Ascending aorta (tissue), 2 donors: ENCODE measurements at places on chromosomes 2 and 18. TPM values are rescaled to one million over a fixed set of nuclear protein-coding genes. Genes with fewer than 3 reads are reported as not detected.

GRCh38 chr2:129190494-129190893, 789.0 kb upstream of the RAB6C start:
- H3K27ac ChIP-seq = no peak overlapping the region
- no peak overlapping the region for H3K4me3 ChIP-seq
- H3K4me1 ChIP-seq = no peaks in the 10 kb centered on the region
- no peak for DNase-seq
- H3K36me3 ChIP-seq = no peaks in the 10 kb centered on the region

DNA sequence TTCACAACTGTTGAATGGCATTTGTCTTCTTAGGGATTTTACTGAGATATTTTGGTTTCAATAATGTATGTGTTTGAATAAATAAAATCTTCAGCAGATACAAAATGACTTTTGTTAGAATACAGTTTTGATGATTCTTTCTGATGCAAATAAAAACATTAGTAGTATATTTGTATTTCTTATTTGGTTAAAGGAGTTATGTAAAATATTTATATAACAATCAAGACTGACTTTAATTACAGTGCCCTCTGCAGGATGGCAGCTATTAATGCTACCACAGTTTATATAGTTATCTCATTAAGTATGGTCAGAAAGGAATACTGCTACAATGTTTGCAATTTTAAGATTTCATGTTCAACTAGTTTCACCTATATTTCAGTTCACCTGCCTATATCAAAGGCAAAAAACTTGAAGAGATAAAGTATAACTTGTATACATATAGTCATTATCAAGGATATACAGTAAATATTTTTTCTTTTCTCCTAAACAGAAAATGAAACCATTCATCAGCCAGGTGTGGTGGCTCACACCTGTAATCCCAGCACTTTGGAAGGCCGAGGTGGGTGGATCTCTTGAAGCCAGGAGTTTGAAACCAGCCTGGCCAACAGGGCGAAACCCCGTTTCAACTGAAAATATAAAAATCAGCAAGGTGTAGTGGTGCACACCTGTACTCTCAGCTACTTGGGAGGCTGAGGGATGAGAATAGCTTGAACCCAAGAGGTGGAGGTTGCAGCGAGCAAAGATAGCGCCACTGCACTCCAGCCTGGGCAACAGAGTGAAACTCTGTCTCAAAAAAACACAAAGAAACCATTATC, 19.8 kb downstream of the ARL5A start:
- no peak overlapping the region for H3K27ac ChIP-seq
- DNase-seq = no peak
- no peaks in the 10 kb centered on the region for H3K27me3 ChIP-seq
- peaks cover 26% of the 10 kb centered on the region for H3K36me3 ChIP-seq

DNA sequence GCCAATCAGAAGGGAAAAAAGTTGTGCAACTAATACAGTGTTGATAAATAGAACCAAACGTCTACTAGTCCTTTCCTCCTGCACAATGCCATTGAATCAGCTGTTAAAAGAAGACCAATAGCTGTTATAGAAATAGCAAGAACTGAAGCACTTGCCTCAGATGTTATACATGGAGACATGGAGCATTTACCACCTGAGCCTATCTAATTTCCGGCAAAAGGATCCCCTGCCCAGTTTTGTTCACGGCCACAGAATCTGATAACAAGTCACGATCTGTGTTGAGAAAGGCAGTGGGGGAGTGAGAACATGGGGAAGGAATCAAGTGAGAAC, 285.4 kb downstream of the ZEB2 start:
- DNase-seq = no peak
- no peak overlapping the region for H3K4me3 ChIP-seq
- H3K4me1 ChIP-seq = peaks cover 4% of the 10 kb centered on the region
- H3K36me3 ChIP-seq = no peaks in the 10 kb centered on the region
- no peak overlapping the region for H3K27ac ChIP-seq

DNA sequence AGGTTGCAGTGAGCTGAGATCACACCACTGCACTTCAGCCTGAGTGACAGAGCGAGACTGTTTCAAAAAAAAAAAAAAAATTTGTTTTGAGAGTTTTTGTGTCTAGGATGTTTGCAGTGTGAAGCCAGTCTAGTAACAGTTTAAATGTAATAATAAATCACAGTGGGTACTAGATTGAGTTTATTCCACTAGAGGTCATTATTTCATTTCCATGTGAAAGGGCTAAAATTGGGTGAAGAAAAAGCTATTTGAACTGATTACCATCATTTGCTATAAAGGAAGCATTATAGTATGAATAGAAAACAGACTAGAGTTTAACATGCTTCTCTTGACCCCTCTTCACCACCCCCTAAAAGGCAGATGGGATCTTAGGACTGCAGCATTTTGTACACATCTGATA, 20.3 kb downstream of the SNRPD1 start:
- DNase-seq = no peak
- H3K36me3 ChIP-seq = peaks cover 34% of the 10 kb centered on the region
- H3K27ac ChIP-seq = no peak overlapping the region
- no peaks in the 10 kb centered on the region for H3K4me1 ChIP-seq

DNA sequence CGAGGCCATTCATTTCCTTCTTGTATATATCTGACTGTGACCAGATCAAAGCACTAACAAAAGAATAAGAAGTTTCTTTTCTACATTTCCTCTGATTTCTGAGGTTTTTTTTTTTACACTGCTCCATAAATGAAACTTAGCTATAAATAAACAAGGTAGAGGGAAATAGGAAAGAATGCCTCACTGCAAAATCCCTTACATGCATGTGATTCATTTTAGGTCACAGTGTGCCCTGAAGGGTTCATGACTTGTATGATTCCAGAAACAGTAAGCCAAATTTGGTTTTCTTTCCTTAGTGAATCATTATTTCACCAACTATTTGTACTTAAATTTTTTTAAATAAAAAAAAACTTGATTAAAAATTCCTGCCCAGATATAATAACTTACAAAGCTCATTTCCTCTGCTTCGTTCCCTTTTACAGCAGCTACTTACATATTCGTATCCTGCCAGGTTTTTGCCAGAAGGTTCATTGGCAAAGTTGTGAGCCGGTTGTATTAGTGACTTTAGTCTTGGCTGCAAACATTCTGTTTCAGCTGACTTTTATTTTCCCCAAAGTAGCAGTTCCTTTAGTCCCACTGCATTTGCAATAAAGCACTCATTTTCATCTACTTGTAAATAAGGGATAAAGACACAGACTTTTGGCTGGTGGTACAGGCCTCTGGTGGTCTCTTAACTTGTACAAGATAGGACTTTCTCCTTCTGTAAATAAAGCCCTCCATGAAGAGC, 58.6 kb downstream of the LRP2 start:
- no peaks in the 10 kb centered on the region for H3K36me3 ChIP-seq
- H3K27ac ChIP-seq = no peak overlapping the region
- H3K27me3 ChIP-seq = no peaks in the 10 kb centered on the region
- no peaks in the 10 kb centered on the region for H3K4me1 ChIP-seq

DNA sequence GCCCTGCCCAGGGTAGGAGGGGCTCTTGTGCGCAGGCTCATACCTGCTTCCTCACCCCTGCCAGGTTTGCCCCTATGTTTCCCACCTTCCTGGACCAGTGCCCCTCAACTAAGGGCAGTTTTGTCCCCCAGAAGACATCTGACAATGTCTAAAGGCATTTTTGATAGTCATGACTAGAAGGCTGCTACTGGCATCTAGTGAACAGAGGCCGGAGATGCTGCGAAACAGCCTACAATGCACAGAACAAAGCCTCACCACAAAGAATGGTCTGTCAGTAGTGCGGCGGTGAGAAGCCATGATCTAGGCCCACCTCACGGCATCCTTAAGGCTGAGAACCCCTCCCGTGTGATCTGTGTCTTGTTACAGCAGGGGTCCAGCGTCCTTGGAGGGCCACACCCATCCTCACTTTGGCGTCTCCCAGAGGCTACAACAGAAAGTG, 96.0 kb downstream of the TMEM17 start:
- H3K36me3 ChIP-seq = no peaks in the 10 kb centered on the region
- H3K27me3 ChIP-seq = no peaks in the 10 kb centered on the region
- DNase-seq = no peak
- peaks cover 19% of the 10 kb centered on the region for H3K4me1 ChIP-seq
- no peak overlapping the region for H3K4me3 ChIP-seq

DNA sequence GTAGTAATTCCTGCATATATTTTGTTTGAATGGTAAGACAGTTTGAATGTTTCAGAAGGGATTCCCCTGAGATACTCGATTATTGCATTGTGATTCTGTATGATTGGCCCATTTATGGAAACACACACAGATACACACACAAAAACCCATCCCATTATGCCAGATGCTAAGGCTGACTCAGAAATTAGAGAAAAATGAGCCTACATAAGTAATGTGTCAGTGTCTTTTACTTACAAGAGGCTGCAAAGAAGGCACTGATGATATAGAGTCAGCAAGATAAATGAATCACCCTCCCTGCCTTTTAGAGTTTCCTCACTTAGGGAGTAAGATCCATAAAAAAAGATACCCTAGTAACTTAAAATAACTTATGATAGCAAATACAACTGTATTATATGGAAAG, 1481.1 kb upstream of the ACVR2A start:
- no peak overlapping the region for H3K27ac ChIP-seq
- no peaks in the 10 kb centered on the region for H3K27me3 ChIP-seq
- no peaks in the 10 kb centered on the region for H3K4me1 ChIP-seq
- no peak for DNase-seq
- no peak overlapping the region for H3K4me3 ChIP-seq

DNA sequence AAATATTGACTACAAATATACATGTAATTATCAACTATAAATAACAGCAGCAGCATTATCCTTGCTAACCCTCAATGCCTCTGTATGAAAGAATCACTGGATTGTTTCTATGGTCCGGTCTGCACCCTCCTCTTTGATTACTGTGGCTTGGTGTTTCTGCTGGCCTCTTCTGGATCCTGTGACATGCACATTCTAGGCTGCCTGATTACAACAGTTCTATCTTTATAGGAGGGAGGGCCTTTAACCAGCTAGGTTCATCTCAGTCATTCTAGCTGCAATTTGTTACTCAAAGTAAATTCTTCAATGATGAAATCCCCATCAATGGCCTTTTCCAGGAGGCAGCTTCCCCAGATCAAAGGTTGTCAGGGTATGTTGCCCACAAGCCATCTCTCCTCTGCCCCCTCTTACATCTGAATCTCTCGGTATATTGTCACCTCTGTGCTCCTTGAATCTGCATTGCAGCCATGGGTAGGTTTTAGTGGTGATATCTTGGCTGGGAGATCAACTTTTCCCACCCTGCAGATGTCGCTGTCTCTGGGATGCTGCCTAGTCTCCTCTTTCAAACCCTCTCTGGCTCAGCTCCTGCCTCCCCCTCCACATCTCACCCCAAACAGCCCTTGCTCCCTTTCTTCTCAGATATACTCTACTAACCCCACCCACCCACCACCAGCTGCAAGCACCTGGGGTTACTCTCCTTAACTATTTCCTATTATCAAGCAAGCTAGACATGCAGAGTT, 106.2 kb upstream of the BZW1 start:
- no peak for DNase-seq
- H3K36me3 ChIP-seq = no peaks in the 10 kb centered on the region
- no peaks in the 10 kb centered on the region for H3K27me3 ChIP-seq
- no peak overlapping the region for H3K27ac ChIP-seq

DNA sequence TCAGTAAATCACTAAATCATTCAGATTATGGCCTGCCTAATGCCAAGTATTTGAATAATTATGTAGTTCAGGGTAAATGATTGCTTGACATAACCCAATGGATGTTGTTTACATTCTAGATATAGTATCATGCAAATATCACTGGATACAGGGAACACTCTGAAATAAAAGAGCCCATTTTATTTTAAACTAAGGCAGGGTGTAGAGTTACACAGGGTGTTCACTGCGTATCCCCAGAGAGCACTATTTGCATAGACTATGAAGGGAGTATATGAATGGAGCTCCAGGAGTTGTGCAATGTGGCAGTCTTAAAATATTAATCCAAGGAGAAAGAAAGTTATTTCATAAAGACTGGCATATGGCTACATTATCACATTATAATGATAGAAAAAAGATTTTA, 701.1 kb upstream of the KLHL29 start:
- no peak for DNase-seq
- no peaks in the 10 kb centered on the region for H3K27me3 ChIP-seq
- H3K27ac ChIP-seq = no peak overlapping the region
- no peaks in the 10 kb centered on the region for H3K4me1 ChIP-seq
- no peaks in the 10 kb centered on the region for H3K36me3 ChIP-seq

GRCh38 chr18:48934723-48935432, 15.9 kb downstream of the SMAD7 start:
- no peaks in the 10 kb centered on the region for H3K27me3 ChIP-seq
- H3K4me1 ChIP-seq = peaks cover 65% of the 10 kb centered on the region
- peak overlapping the region; percentile 32 for H3K4me3 ChIP-seq
- no peak for DNase-seq
- peaks cover 7% of the 10 kb centered on the region for H3K36me3 ChIP-seq

GRCh38 chr2:228247335-228247734, 65.8 kb upstream of the SPHKAP start:
- H3K4me3 ChIP-seq = no peak overlapping the region
- no peaks in the 10 kb centered on the region for H3K27me3 ChIP-seq
- H3K36me3 ChIP-seq = no peaks in the 10 kb centered on the region
- H3K4me1 ChIP-seq = no peaks in the 10 kb centered on the region
- no peak for DNase-seq
- no peak overlapping the region for H3K27ac ChIP-seq

DNA sequence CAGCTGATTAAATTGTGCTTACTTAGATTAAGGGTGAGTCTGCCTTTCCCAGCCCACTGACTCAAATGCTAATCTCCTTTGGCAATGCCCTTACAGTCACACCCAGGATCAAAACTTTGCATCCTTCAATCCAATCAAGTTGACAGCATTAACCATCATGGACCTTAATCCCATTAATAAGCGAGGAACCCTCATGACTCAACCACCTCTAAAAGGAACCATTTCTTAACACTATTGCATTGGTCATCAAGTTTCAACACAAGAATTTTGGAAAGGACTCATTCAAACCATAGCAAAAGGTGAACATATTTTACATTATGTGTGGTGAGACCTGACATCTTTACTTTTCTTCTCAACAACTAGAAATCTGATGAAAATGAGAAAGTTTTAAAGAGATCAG, 187.0 kb downstream of the OSR1 start:
- H3K27me3 ChIP-seq = no peaks in the 10 kb centered on the region
- H3K4me1 ChIP-seq = no peaks in the 10 kb centered on the region
- no peak overlapping the region for H3K4me3 ChIP-seq
- H3K36me3 ChIP-seq = no peaks in the 10 kb centered on the region

DNA sequence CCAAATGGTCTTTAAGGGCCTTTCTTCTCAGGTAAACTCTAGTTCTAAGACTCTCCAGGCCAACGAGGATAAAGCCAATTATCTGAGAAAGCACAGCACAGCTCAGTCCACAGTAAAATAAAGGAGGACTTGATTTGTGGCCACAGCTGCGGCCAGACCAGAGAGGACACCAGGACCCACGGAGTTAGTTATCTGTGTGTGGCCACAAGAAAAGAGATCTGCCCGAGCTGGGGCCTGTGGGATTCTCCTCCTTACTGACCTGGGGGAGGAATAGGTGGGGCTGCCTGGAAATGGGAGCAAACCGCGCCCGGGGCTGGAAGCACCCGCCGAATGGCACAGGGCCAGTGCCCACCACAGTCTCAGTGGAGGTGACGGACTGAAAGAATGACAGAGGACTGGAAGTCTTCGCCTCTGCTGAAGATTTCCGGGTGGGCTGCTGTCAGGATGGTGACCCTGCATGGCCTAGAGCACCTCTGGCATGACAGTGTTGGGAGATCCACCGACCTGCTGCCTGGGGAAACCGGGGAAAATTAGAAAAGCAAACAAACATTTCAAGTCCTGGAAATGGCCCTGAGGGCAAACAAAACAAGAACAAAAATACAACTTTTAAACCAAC, 13.3 kb downstream of the PROC start:
- H3K4me1 ChIP-seq = no peaks in the 10 kb centered on the region
- H3K27ac ChIP-seq = no peak overlapping the region
- H3K4me3 ChIP-seq = no peak overlapping the region
- H3K36me3 ChIP-seq = no peaks in the 10 kb centered on the region

The AGXT gene
- not detected for total RNA-seq

The EFHD1 gene
- 142 TPM for total RNA-seq

The ASTL gene
- not detected for total RNA-seq
